GM06990 (cell line): ENCODE measurements at places on chromosomes 7 and 10.

DNA sequence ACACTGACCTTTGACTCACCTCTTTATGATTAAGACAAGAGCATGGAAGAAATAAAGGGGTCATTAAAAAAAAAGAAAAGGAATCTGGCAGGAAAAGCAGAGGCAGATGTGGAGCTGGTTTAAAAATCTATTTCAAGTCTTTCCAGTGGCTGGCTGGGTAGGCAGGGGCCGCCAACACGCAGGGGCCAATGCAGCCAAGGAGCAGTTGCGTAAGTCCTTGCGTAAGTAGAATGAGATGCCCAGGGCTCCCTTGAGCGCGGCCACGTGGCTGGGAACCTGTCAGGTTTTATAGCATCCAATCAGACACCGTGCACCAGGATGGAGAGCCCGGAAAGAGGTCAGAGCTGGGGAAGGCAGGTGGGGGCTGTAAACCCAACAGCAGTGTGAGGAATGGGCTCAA, 123.8 kb upstream of the INSYN2A start:
- DNase-seq: no peak

DNA sequence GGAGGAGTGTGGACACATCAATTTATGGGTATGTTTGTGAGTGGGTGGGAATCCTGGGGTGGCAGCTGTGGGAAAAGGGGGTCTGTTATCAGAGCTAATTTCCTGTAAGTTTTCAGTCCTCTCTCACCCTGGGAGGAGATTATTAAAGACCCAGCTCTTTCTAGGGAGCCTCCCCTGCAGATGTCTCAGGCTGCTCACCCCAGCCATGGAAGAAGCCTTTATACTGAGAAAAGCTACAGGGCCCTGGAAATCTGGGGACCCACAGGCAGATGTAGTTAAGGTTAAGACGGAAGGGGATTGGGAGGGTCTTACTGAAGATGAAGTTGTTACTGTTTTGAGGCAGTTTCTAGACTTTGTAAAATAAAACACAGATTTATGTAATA, 4.6 kb downstream of the ZNF680 start:
- DNase-seq: no peak

- peak; percentile 42 for DNase-seq
These were observed 85.8 kb downstream of the GSAP start for GRCh38 chr7:77330169-77330882.

GRCh38 chr7:14596421-14596820, 306.1 kb downstream of the DGKB start:
- no peak for DNase-seq

GRCh38 chr10:21513405-21513788, 12.1 kb downstream of the SKIDA1 start:
- no peak for DNase-seq
